ENCODE measurements at places on chromosomes 5 and 9.

- no peak for DNase-seq
These were observed 198.1 kb downstream of the CSNK1G3 start for GRCh38 chr5:123710031-123710430.

GRCh38 chr5:11293523-11293922, 532.5 kb upstream of the DAP start:
- no peak for DNase-seq

- no peak for DNase-seq
These were observed 77.9 kb upstream of the MVB12B start for GRCh38 chr9:126248680-126249079.

DNA sequence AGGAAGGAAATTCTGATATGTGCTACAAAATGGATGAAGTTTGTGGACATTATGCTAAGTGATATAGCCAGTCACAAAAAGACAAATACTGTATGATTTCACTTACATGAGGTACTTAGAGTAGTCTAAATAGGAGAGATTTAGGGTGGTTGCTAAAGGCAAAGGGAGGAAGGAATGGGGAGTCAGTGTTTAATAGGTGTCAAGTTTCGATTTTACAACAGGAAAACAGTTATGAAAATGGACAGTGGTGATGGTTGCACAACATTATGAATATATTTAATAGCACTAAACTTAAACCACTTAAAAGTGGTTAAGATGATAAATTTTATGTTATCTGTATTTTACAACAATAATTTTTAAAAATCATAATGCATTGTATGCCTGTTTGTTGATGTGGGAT, 40.4 kb upstream of the ECM2 start:
- no peak for DNase-seq

- DNase-seq: no peak
These were observed 10.7 kb downstream of the HNRNPH1 start for GRCh38 chr5:179612577-179613459.

DNA sequence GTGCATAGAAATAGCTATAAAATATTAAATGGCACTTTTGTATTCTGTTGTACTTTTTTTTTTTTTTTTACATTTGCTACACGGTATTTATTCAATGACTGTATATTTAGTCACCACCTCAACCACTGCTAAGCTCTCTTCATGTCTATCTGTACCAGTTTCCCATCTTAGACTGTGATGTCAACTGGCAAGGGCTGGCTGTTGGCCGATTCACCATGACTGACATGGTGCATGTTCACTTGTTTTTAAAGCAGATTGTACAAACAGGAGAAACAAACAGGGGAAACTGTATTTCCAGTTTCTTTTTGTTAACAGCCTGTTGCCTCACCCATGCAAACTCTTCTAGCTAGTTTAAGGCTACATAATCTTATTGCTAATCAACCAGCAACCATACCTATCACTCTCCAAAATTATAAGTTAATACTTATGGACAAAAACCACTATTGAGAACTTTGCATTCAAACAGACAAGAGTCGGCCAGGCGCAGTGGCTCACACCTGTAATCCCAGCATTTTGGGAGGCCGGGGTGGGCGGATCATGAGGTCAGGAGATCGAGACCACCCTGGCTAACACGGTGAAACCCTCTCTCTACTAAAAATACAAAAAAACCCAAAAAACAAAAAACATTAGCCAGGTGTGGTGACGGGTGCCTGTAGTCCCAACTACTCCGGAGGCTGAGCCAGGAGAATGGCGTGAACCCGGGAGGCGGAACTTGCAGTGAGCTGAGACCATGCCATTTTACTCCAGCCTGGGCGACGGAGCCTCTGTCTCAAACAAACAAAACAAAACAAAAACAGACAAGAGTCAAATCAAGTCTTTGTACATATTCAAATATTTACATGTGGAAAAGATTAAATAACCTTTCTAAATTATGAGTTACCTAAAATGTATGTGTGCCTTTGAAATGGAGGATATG, 13.2 kb downstream of the ZFAND5 start:
- no peak for DNase-seq

DNA sequence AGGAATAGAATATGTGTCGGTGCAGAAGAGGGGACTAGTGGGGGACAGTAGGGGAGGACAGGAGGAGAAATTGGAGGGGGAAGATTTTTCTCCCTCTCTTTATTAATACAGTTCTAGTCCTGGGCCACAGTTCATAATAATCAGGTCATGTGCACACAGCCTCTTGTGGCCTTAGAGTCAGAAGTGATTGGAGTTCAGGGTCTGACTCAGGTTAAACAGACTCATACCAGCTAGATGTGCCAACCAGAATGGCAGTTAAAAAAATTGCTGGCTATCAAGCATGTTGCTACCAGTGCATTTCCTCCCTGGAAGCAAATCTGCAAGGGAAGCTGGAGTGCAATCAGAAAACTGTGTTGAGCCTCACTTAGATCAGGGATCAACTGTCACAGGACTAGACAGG, 132.7 kb upstream of the MAP1B start:
- no peak for DNase-seq

- DNase-seq: no peak
These were observed 14.8 kb downstream of the REEP5 start for GRCh38 chr5:112907166-112907631.

GRCh38 chr5:120240706-120241105, 223.4 kb upstream of the PRR16 start:
- no peak for DNase-seq

- DNase-seq: no peak
These were observed 63.3 kb upstream of the CKS2 start for GRCh38 chr9:89247431-89248353.

- no peak for DNase-seq
These were observed 43.0 kb upstream of the SLC46A2 start for GRCh38 chr9:112933696-112934095.

GRCh38 chr5:17187011-17187785, 30.2 kb upstream of the BASP1 start:
- DNase-seq: peak; percentile 45

- peak; percentile 34 for DNase-seq
These were observed 339.2 kb downstream of the PIK3R1 start for GRCh38 chr5:68554571-68555279.

DNA sequence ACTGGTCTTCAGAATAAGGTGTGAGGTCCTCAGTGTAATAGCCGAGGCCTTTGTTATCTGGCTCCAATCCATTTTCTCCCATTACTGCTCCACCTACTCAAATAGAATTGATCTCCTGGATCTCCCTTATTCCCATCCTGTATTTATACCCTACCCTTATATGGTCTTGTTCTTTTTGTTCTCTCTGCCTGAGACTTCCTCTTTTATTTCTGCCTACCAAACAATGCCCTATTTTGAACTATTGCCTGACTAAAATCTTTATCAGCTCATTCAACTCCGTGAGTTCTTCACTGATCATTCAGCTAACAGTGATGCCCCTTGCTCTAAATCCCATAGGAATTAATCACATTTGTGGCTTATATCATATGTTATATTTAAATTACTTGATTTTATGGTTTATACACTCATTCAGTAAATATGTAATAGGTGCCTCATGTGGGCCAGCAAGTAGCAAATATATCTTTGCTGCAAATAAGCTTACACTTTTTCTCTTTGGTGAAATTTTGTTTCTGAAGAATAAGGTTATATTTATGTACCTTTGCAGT, 417.5 kb upstream of the MEF2C start:
- no peak for DNase-seq

- DNase-seq: no peak
These were observed 1014.8 kb downstream of the NR2F1-AS1 start for GRCh38 chr5:92566113-92566786.

- DNase-seq: no peak
These were observed 17.0 kb upstream of the CRB2 start for GRCh38 chr9:123338710-123339665.

- no peak for DNase-seq
These were observed 51.3 kb downstream of the SNX24 start for GRCh38 chr5:122896598-122897282.

DNA sequence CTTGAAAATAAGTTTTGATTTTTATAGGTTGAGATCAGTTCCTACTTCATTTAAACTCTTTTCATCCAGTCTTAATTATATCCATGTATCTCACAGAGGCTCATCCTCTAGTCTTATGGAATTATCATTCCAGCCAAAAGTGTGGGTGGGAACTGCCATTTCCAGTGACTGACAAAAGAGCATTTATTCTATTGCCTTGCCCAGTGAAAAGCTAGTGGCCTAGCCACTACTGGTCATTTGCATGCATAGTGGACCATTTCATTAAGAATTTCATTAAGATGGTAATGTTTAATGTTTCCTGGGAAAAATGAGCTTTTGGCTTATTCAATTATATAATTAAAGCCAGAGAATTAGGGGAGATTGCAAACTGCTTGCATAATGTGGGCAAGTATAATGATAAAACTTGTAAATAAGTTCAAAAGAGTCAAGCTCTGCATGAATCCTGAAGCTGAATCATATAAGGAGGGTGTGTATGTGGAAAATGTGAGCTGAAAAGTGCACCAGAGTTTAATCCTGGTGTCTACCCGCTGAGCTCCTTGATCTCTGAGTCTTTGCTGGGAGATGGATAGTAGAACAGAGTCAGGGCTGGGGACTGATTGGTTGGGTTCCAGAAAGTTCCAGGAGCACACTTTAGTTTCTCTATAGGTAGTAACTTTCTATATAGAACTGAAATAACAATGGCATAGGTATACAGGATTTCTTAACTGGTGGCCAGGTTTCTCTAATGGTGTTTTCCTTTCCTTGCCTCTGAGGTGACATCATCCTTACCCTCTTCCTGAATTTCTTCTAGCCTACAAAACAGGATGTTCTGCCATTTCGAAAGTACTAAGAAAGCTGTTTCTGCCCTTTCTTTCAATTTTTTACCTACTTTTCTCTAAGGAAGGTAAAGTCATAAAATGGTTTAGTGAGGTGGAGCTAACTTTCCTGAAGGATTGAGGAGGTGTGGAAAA, 78.5 kb downstream of the KIF4B start:
- no peak for DNase-seq

DNA sequence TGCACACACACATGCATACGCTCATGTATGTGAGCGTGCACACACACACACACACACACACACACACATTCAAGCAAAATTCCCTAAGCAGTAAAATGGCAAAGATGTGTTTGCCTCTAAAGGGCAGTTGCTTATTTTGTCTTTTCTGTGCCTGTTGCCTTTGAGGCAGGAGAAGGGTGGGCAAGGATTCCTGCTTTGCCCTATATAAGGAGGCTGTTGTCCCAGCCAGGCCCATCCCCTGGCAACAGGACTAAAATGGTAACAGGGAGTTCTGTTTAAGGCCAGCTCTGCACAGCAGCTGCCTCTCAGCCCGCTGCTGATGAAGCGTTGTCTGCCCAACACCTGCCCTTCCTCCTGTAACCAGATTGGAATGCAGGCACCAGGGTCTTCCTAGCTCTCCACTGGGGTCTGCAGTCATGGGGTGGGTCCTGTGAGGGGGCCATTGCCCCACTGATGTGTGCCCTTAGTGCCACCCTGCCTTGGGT, 64.4 kb downstream of the PPARGC1B start:
- no peak for DNase-seq

DNA sequence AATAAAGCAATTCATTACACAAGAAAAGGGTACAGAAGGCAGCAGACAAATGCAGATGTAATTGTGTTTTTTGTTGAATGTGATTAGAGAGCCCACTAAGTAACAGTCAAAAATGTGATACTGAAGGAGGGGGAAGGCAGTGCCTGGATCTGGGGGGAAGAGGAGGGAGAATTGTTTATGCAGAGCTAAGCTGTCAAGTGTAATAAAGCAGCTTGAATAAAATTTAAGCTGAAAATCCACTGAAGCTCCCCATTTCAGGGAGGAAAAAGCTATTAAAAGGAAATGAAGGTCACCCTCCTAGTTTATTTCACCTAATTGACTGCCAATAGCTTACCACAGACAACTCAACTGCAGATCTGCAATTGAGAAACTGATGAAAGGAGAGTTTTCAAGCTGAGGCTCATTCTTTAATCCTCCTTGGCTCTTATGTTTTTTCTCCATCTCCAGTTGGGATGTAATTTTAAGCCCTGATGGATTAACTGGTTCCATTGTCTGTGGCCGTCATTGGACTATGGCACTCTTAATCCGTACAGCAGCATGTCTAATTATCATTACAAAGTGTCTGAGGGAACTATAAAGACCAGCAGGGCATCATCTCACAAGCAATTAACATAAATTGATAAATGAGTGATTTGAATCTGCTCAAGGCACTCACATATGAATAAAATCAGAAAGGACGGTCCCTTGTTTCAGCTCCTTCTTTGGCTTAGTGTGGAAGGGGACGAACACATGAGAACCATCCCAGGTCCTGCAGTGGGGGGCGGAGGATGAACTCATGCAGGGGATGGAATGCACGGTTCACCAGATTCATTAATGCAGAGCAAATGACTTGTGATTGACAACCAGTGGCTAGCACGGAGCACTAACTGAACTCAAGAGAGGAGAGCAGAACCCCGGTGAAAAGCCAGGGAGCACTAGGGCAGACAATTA, 38.5 kb downstream of the TLE1 start:
- peak; percentile 80 for DNase-seq

DNA sequence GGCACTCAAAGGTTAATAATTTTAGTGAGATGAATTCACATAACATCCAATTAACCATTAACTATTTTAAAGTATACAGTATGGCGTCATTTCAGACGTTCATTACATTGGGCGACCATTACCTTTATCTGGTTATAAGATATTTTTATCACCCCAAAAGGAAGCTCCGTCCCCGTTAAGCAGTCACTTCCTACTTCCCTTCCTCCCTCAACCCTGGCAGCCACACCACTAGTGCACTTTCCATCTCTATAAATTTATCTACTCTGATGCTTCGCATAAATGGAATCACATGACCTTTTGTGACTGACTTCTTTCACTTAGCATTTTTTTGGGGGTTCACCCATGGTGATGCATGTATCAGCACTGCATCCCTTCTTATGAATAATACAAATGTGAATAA, 168.3 kb upstream of the PUM3 start:
- no peak for DNase-seq

- DNase-seq: peak; percentile 80
These were observed 30.8 kb downstream of the SKP1 start for GRCh38 chr5:134145779-134146581.
